ENCODE measurements at places on chromosomes 11 and 22.

DNA sequence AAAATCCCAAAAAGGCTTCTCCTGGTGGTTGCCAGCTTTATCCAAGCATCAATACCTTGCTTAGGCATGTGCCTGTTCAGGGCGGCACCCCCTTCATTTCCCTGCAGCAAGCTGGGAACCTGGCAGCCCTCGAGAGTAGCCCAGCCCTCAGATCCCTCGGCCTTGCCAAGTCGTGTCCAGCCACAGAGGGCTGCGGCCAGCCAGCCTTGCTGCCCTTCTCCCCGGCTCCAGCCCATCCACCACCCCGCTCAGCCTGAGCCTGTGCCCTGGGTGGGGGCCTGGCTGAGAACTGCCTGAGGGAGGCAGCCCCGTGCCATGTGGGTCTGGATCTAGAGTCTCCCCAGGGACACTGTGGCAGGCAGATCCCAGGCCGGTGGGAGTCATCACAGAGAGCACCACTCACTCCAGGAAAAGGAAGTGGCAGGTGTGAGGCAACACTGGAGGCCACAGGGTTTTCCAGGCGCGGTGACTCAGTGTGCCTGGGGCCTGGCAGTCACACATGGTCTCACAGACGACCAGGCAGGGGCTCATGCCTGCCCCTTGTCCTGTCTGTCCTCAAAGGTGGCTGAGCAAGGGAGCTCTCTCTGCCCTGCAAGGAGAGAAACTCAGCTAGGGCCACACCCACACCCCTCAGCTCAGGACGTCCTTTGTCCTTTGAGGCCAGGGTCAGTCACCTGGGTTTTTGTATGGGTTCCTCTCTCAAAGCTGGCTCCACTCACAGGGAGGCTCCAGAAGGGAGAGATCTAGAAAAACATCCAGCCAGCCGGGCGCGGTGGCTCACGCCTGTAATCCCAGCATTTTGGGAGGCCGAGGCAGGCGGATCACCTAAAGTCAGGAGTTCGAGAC, 12.2 kb upstream of the CDC42BPG start:
- no peak for DNase-seq

DNA sequence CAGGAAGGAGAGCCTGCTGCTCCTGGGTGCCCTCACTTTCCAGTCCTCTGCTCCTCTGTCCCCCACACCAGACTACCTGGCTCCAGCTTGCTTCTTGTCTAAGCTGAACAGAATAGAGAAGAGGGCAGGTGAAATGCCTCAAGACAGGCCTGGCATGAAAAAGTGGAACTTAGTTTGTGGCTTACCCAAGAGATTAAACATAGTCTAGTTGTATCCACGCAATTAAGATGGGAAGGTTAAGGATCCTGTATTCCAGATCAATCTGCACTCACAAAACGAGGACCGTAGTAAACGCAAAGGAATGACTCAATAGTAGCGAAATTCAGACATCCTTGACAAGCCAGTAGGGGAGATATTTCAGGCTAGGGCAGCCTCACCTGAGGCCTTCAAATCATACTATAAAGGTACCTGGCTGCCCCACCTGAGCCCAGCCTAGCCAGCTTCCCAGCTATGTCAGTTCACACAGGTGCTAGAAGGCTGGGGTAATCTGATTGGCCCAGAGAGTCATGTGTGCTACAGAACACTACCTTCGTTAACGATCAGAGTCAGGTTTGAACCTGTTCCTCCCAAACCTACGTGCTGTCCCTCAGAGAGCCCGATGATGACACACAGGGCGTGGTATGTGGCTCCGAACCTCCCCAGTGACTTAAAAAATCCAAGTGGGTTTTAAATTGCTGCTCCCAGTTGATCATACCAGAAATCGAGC, 46.5 kb downstream of the AHNAK start:
- DNase-seq: no peak

DNA sequence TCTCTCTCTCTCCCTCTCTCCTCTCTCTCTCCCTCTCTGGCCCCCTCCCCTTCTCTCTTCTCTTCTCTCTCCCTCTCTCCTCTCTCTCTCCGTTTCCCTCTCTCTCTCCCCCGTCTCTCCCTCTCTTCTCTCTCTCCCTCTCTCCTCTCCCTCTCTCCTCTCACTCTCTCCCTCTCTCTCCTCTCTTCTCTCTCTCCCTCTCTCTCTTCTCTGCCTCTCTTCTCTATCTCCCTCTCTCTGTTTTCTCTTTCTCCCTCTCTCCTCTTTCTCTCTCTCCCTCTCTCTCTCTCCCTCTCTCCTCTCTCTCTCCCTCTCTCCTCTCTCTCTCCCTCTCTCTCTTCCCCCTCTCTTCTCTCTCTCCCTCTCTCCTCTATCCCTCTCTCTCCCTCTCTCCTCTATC, 98.3 kb upstream of the FGF3 start:
- no peak for DNase-seq

DNA sequence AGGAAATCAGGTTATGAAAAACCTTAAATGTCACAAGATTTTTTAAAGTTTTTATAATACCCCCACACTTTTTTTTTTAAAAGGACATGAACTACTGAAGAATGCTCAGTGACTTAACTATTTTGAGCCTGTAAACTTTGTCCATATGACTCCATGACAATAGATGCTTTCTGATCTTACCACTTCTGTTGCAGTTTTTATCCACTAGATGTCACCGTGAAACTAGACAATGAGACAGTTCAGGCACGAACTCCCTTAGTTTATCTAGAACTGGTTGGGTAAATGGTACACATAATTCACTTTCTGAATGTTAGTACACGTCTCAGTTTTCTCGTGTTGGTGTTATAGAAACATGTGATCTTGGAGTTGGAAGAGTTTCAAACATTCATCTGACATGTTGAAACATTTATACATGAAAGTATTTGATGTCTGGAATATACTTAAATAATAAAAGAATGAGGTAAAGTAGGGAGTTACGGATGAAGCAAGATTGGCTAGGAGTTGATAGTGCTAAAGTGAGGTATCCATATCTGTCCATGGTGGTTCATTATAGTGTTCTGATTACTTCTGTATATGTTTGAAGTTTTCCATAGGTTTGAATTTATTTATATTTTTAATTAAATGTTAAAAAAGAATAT, 8.1 kb downstream of the CCDC15 start:
- no peak for DNase-seq

DNA sequence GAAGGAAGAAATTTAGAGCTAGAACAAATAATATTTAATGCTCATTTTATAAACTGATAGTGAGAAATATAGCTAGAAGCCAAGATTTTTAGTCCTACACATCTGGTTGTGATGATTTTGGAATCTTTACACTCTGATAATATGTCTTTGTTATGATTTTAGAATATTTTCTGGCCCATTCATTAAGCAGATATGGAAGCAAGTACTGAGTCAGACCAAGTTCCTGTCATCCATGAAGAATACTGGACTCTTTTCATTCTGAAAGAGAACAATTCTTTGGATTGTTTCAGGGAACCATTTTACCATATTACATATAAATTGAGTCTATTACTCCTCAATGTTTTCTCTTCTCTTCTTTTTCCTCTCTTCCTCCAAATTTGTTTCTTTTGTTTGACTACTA, 227.4 kb downstream of the TMEM135 start:
- no peak for DNase-seq

- DNase-seq: no peak
Observed at GRCh38 chr11:8100605-8101004, 19.6 kb downstream of the TUB start.

GRCh38 chr22:46513908-46514550, 23.4 kb downstream of the CELSR1 start:
- DNase-seq: no peak

GRCh38 chr22:17130199-17130598, 9.0 kb upstream of the TMEM121B start:
- no peak for DNase-seq

DNA sequence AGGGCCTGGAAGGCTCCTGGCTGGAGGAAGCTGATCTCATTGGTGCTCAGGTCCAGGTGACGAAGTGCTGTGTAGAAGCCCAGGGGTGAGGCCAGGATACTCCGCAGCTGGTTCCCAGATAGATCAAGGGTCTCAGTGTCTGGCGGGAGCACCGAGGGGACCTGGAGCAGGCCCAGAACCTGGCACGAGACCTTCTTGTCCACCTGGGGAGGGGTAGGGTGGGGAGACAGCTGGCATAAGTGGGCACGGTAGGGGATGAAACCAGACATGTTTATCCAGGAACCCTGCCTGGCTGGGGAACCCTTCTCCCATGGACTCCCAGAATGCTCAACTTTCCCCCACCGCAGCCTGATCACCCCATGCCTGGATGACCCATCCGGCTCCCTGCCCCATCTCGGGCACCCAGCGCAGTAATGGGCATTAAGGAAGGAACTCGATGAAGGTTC, 9.2 kb downstream of the LRRC32 start:
- DNase-seq: no peak

GRCh38 chr11:123973816-123974215, 3.8 kb downstream of the OR10S1 start:
- DNase-seq: no peak

DNA sequence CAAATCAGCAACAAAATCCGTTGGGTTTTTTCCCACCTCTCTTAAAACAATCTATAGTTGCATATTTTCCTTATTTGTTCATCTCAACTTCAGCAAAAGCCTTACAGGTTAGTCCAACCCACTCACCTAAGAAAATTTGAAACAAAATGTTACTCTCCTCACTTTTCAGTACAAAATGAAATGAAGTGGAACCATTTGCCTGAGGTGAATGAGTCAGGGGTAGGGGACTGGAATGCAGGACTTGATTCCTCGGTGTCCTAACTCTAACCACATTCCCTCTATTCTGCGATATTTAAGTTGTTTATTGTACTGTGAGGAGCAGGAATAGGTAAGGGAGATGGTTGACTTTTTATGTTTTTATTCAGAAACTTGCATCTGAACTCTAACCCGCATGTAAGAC, 16.4 kb downstream of the ATP5MG start:
- DNase-seq: no peak
